ENCODE measurements at places on chromosomes 11 and 22.

DNA sequence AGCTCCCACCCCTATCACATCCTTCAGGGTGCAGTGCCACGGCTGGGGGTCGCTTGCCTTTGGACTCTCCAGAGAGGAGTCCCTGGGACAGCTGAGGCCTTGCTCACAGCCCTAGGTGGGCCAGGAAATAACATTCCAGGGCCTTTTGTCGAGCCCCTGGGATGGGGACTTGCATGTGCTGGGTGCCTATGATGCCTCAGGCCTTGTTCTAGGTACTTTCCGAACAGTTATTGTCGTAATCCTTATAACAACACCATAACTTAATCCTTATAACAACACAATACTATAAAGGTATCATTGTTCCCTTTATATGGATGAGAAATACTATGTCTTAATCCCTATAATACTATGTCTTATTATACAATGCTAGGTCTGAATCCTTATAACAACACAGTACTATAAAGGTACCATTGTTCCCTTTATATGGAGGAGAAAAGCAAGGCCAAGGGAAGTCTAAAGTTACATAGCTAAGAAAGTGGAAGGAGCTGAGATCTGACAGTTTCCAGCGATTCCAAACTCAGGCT is 236.5 kb downstream of the ST3GAL4 start:
- DNase-seq: no peak

- DNase-seq: no peak
Measured at GRCh38 chr11:76236092-76236999, 30.0 kb upstream of the WNT11 start.

DNA sequence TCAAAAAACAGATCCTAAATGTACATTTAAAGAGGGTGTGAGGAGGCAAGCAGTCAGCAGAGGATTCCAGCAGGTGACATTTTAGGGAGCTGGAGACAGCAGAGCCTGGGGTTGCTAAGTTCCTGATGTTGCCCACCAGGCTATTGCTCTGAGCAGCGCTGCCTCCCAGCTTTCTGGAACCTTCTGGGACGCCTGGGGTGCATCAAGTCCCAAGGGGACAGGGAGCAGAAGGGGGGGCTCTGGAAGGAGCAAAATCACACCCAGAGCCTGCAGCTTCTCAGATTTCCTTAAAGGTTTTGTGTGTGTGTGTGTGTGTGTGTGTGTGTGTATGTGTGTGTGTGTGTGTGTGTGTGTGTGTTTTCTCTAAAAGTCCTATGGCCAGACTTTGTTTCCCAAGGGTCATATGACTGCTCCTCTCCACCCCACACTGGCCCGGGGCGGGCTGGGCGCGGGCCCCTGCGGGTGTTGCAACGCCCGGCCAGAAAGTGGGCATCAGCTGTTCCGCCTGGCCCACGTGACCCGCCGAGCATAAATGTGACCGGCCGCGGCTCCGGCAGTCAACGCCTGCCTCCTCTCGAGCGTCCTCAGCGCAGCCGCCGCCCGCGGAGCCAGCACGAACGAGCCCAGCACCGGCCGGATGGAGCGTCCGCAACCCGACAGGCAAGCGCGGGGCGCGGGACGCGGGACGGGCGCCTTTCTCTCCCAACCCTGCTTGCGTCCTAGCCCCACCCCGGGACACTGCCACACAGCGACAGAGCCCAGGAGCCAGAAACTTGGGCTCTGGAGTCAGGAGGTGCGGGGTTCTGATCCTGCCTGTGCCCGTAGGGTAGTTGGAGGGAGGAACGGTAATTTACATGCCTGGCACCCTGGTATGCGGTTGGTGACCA is at the start of gene HMOX1:
Gene HMOX1 (plus strand): TSS at position 560 of the 887 bp plus-strand sequence. CDS start 78 bp downstream, at position 638.
- peak; percentile 84 for DNase-seq

DNA sequence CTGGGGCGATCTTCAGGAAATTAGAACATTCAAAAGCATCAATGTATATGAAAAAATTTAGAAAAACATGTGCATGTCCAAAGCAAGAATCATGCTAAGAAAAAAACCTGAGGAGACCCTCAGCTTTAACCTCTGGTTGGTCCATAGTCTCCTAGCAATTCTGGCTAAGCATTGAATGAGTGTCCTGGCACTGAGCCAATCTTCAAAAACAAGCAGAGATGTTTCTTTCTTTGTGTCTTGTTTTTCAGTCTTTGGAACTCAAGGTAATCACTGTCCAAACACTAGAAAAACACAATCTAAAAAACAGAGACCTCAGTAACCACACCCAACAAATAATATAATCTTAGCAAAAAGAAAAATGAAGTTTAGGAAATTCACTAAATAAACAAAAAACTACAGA is 205.4 kb upstream of the CARD18 start:
- no peak for DNase-seq

DNA sequence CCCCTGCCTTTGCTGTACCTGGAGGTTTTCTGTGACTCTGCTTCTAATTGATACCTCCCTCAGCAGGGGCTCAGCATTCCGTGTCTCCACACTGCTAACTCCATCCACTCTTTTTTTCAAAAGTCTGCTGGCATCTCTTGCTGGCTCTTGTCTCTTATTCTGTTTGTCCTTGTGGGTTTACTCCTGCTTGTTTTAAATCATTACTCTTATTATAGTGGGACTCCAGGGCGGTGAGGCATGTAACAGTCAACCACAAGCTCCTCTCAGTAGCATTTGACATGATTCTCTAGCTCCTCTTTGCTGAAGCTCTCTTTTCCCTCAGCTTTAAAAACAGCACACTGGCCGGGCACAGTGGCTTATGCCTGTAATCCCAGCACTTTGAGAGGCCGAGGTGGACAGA is 260.2 kb upstream of the NARS2 start:
- no peak for DNase-seq

Data from hindlimb muscle (tissue), 1 donor.